Articular chondrocyte of knee joint (primary cell): ENCODE measurements at places on chromosomes 6 and 20. TPM values are rescaled to one million over a fixed set of nuclear protein-coding genes. Genes with fewer than 3 reads are reported as not detected.

The RGS19 gene
- 7.1 and 8.0 TPM in 2 replicates for total RNA-seq

The TREM1 gene
- total RNA-seq: 0.13 and 0.65 TPM in 2 replicates

The BPIFB2 gene
- not detected in 2 replicates for total RNA-seq

The RAET1E gene
- total RNA-seq: 0.39 and 8.2 TPM in 2 replicates

The TNXB gene
- 23.9 and 41.1 TPM in 2 replicates for total RNA-seq

The PSMB9 gene
- total RNA-seq: 19.3 and 23.8 TPM in 2 replicates

The DOK5 gene
- 22.9 and 31.6 TPM in 2 replicates for total RNA-seq

The PMEPA1 gene
- 6.3 and 15.2 TPM in 2 replicates for total RNA-seq

The LY6G6D gene
- total RNA-seq: not detected in 2 replicates

The BEND3 gene
- total RNA-seq: 2.2 and 2.4 TPM in 2 replicates

The ANKRD6 gene
- total RNA-seq: 13.7 and 21.1 TPM in 2 replicates

The SLC17A4 gene
- not detected in 2 replicates for total RNA-seq

The LTB gene
- total RNA-seq: not detected in 2 replicates
